ENCODE measurements at places on chromosomes 6 and 20.
A peak's percentile ranks its signal among the peaks of the same experiment; 100 is the strongest.

GRCh38 chr20:41185013-41185757, 47.8 kb downstream of the PLCG1 start:
- no peak for DNase-seq

DNA sequence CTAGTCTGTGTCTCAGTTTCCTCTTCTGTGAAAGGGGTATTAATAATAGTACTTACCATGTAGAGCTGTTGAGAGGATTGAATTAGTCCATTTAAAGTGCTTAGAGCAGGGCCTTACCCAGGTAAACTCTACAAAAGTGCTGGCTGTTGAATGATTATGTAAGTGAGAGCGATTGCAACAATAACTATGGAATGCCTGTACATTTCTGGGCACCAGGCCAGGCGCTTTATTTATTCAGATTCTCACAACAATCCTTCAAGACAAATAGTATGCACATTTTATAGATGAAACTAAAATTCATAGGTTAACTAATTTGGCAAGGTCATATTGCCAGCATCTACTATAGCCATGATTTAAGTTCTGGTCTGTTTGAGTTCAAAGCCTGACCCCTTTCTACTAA, 78.3 kb upstream of the MMS22L start:
- no peak for DNase-seq

DNA sequence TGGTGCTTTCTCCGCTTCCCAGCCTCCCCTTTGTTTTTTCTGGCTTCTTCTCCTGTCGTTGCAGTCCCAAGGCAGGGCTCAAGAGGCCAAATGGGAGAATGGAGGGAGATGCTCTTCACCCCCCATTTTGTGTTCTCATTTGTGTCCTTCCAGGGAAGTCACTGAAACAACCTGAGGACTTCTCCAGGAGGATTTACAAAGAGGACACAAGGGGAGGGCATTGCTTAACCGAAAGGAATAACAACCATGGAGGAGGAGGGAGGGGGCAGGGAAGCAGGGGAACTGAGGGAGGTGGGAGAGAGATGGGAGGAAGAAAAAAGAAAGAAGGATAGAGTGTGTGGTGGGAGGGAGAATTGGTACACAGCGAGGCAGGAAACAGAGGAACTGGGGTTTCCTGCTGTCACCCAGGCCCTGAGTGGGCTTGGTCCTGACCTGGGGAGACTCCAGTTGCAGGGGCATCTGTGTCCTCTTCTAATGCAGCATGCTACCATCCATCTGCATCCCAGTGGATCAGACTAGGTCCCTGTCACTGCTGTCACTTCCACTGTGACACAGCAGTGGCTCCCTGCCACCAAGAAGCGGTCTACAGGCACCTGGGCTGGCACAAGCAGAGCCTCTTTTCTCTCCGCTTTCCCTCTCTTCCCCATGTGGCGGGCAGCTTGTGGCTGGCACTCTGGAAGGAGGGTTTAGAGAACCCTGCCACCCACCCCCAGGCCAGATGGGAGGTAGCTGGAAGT, 17.1 kb upstream of the MLN start:
- DNase-seq, result no peak

- DNase-seq, result no peak
Measured at GRCh38 chr6:129631070-129631469, 78.9 kb downstream of the ARHGAP18 start.

GRCh38 chr6:71481801-71482200, 193.2 kb downstream of the OGFRL1 start:
- no peak for DNase-seq

GRCh38 chr20:43894491-43894890, 20.2 kb upstream of the TOX2 start:
- no peak for DNase-seq

DNA sequence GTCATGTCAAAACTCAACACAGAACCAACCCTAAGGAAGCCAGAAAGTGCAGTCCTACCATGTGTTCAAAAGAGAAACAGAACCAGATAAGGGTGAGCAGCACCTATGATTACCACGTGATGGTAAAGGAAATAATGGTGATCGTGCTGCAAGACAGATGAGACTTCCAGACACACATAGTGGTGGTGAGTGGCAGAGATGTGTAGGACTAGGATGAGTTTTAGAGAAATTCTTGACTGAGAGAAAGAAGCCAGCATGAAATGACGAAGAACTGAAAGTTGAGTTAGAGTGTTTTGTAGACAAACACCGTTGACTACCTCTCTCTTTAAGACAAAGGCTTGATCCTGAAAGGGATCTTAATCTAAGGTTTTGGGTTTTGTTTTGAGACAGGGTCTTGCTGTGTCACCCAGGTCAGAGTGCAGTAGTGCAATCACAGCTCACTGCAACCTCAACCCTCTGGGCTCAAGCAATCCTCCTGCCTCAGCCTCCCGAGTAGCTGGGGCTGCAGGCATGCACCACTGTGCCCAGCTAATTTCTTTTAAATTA, 10.6 kb upstream of the BTBD9 start:
- DNase-seq, result no peak

DNA sequence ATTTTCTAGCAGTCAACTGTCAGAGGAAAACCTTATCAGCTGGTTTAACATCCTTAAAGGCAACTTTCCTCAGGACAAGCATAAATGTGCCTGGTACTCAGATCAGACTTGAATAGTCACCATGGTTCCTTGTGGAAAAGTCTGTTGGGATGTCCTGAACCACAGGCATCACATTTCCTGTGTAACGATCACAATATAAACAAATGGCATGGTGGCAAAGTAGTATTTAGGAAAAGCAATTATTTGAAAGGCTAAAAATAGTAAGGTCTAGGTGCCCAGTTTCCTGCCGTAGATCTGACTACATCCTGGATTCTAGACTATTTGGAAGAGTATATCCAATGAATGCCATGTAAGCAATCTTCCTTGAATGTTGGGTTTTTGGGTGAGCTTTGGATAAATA, 271.9 kb upstream of the AGPAT4 start:
- no peak for DNase-seq

DNA sequence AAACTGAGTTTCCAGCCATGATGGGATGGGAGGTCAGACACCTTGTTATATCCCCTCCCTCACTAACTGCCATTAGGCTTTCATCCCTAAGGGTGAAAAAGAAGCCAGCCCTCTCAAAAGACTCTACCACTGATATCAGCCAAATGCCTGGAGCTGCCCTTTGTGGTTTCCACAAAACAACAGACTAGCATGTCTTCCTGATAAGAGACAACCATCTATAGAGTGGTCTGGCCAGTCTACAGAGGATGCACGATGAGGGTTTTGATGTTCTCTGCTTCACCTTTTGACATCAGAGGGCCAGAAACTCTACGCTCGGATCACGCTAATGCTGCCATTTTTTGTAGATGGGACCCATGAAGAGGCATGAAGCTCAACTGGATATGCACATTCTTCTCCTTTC, 61.7 kb upstream of the ARHGAP18 start:
- DNase-seq, result no peak

DNA sequence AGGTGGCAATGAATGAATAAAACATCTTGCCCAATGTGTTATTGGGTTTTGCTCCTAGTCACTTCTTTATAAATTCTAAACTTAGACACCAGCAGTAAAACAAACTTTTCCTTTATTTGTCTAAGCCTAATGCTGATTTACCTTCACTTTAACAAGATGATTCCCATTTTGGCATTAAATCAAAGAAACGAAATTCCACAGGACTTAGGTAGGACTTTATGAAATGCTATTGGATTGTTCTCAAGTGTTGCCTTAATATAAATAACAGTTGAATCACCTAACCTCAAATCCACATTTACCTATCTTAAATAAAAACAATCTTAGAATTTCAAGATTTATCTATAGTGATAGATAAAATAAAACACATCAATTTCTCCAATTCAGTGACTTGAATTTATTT, 831.8 kb downstream of the EPHA7 start:
- no peak for DNase-seq

DNA sequence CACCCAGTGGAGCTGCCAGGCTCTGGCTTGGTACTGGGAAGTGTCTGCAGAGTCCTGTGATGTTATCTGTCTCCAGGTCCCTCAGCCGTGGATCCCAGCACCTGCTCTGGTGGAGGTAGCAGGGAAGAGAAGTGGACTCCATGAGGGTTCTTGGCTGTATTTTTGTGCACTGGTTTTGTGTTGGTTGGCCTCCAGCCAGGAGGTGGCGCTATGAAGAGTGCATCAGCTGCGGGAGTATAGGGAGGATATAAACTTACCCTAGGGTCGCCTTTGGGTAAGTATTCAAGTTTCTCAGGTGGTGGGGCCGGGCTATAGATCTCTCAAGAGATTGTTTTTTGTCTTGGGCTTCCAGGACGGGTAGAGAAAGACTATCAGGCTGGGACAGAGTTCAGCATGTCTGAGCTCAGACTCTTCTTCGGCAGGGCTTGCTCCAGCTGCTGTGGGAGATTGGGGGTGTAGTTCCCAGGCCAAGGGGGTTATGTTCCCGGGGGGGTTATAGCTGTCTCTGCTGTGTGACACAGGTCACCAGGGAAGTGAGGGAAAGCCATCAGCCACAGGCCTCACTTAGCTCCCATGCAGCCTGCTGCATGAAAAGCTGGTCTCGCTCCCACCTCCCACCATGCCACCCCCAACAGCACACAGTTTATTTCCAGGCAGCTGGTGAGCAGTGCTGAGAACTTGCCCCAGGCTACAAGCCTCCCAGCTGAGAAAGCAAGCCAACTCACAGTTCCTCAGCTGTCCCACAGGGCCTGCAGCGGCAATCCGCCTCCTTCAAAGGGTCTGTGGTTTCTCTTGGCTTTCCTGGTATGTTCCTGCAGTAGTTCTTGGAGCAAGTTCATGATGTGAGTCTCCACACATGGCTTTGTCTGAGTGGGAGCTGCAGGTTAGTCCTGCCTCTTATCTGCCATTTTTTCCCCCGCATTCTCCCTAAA, 115.7 kb downstream of the AIG1 start:
- DNase-seq, result no peak

DNA sequence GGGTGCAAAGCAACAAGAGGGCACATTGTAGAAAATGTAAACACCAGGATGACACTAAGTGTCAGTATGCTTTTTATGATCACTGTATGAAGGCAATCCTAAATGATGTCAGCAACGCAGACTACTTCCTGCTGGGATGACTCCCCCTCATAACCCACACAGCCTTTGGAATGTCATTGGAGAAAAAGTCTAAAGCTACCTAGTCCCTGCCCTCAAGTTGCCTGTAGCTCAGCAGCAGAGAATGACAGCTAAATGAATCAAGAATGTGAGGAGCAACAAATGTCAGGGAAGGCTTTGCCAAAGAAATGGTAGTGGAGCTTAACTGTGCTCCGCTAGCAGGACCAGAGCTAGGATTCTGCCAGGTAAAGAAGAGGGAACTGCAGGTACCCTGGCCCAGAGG, 555.6 kb downstream of the CD83 start:
- DNase-seq, result no peak

GRCh38 chr20:38875175-38875993, 50.8 kb upstream of the FAM83D start:
- DNase-seq, result no peak

GRCh38 chr6:11374036-11375010, 141.9 kb upstream of the NEDD9 start:
- no peak for DNase-seq

- no peak for DNase-seq
Measured at GRCh38 chr6:157548635-157549467, 167.9 kb downstream of the ZDHHC14 start.

- peak; percentile 22 for DNase-seq
Measured at GRCh38 chr6:120826253-120826652, 508.0 kb downstream of the TBC1D32 start.

DNA sequence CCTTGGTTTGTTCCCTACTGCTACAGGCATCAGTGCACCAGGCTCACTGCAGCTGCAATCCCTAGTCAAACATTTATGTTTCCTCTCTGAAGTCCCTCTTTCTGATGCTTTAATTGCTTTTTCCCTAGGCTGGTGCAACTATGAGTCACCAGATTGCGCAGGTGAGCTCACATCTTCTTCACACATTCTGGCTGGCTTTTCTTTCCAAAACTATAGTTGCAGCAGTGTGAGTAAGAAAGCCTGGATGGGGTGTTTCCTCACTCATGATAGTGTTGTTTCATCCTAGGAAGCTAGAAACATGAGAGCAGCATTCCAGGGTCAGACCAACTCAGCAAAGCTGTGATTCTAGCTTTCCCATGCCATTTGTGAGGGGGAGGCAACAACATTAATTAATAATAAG, 296.4 kb downstream of the PAX1 start:
- no peak for DNase-seq

DNA sequence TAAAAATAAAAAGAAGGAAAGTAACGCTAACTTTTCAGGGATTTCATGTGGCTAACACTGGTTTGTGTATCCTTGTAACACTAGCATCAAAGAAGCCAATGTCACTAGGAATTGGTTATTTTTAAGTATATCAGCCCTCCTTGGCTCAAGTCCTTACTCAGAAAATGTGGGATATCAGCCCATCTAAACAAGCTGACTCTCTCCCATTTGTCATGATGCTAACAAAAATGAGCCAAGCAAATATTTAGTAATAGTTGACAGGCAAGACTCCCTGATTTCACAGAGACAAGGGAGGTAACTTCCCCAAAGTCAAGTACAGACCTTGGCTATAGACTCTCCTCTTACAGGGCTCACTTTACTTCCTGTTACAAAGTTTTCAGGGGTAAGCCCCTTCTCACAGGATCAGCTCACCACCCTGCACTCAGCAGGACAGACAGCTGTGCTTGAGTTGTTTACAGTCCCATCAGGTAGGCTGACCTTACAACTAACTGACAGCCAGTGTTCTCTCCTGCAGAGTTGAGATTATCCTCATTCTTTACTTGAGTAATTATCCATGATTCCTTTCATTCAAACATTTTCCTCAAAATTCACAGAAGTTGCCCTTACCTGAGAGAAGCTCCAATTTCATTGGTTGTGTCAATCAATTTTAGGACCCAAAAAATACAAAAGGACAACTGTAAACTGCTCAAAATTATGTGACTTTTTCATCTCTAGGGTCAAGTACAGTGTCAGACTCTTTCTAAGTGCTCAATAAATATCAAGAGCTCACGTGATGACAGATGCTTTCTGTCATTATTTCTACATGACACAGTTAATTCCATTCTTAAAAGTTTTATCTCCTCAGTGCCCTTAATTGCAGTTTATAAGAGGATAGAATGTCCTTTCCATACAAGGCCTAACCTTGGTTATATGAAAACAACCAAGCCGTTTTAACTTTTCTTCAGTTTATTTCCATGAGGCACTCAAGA, 38.1 kb upstream of the BMP5 start:
- no peak for DNase-seq

GRCh38 chr6:169157197-169158148, 96.2 kb downstream of the THBS2 start:
- DNase-seq, result no peak

- DNase-seq, result no peak
Measured at GRCh38 chr6:81933608-81934051, 181.1 kb upstream of the TENT5A start.

DNA sequence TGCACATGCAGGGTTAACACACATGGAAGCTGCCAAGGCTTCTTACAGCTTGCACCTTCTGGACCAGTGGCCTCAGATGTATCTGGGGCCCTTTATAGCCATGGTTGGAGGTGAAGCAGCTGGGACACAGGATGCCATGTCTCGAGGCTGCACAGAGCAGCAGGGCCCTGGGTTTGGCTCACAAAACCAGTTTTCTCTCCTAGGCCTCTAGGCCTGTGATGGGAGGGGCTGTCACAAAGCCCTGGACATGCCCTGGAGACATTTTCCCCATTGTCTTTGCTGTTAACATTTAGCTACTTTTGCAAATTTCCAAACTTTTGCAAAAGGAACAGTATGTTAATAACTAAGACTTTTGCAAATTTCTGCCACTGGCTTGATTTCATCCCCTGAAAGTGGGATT, 18.2 kb upstream of the GSTA1 start:
- no peak for DNase-seq
